Activated T-cell treated with anti-CD3 and anti-CD28 coated beads, Interleukin-2, amount 50 U/mL, for 48 hours (primary cell): ENCODE measurements at places on chromosomes 4 and X.
A peak's percentile ranks its signal among the peaks of the same experiment; 100 is the strongest.

GRCh38 chrX:20333672-20334071 is 67.0 kb upstream of the RPS6KA3 start:
- DNase-seq = peak; percentile 43

DNA sequence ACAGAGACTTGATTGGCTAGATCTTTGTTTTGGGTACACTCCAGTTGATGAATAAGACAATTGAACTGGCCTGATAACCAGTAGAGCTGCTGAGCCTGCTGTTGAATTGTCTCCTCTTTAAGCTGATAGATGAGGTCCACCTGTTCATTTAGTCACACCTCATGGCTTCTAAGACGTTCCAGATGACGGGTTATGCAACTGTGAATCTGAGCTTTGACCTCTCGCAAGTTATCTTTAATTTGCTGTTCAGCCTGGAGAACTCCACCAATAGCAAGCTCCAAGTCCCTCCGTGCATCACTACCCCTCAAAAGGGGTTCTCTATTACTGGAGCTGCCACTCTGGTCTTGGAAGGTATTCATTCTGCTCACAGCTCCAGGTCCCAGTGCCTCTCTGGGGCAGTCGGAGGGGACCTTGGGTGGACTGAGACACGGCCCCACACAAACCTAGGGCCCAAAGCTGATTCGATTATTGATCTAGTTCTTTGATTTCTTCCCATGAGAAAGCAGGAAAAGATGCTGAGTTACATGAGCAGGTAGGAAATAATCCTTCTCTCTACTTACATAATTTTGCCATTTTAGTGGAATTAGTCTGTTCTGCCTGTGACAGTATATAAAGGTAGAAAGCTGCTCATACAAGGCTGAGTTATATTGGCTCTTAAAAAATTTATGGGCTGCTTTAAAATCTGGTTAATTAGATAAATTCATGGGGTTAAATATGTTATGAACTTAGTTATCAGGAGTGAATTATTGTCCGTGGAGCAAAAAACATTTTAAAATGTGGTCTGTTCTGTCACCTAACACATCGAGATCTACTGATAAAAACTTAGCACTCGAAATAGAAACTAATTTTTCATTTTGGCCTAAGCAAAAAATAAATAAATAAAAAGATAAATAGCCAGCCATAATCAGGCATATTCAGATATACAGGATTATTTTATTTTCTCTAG is 6.8 kb downstream of the MMAA start:
- DNase-seq = no peak

GRCh38 chrX:150436195-150436594 is 73.1 kb downstream of the MAMLD1 start:
- no peak for DNase-seq

DNA sequence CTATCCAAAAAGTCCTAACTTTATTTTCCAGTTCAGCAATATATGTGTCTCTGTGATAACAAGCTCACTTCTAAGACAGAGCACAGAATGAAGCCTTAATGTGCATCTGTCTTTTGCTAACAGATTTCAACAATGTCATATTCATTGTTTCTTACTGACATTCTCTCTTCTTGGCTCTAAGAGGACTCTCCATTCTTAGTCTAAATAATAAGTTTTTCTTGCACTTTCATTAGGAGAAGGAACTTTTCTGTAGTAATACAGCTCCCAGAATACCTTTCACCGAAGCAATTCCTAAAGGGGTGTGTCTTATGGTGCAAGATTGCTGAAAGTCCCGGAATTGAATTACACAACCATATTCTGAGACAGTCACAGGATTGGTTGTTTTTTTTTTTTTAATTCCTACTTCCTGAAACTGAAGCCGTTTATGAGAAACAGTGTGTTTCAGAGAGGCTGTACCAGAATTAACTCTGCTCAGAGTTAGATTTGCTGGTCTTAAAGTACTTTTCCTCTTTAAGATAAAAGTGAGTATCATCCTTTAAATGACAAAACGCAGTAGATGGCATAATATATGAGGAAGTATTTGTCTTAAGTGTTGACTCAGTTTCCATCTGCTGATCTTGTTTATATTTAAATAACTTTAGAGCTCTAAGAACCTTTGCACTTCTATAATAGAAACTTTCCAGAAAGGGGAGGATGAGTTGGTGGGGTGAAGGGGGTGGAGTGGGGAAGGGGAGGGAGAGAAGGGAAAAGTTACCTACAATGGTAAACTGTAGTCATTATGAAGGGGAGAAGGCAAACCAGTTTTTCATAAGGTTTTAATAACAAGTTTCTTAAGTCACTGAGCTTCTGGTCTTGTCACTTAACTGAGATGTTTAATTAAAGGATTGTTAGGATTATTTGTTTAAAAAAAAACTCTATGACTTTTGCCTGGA is at the start of gene ALPK1:
Gene ALPK1, plus strand, starts transcription at position 421 of the 932 bp plus-strand sequence.
- no peak for DNase-seq

GRCh38 chr4:3041192-3042142 is 32.9 kb downstream of the HTT-AS start:
- DNase-seq = peak; percentile 69

GRCh38 chr4:138200236-138200590 is 41.9 kb downstream of the SLC7A11 start:
- no peak for DNase-seq

DNA sequence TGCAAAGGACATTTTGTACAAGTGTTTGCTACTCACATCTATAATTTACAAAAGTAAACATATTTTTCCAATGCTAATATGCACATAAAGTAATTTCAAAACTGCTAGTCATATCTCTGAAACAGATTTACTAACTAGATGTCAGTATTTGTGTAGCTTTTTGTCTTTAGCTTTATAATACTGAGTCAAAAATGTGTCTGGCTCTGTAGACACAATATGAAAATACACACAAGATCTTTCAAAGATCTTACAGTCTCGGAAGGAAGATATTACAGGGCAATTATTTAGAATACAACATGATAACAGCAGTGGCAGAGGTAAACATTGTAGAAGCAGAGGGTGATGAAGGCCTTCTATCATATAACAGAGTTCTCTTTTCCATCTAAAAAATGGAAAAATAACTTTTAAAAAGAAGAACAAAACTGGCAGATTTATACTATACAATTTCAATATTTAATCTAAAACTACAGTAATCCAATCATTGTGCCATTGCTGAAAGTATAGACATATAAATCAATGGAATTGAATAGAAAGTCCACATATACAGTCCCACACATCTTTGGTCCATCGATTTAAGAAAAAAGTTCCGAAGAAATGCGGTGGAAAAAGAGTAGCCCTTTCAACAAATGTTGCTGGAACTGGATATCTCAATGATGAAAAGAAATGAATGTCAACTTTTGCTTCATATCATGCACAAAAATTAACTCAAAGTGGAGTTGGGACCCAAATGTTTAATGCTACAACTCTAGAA is 29.4 kb downstream of the ARAP2 start:
- no peak for DNase-seq

- no peak for DNase-seq
Observed at GRCh38 chr4:42683393-42683792, 26.5 kb upstream of the ATP8A1 start.

GRCh38 chr4:101973361-101973760 is 182.8 kb downstream of the BANK1 start:
- DNase-seq = no peak
